Cortex of kidney (tissue), 1 donor: ENCODE measurements at places on chromosomes 1 and 21.

DNA sequence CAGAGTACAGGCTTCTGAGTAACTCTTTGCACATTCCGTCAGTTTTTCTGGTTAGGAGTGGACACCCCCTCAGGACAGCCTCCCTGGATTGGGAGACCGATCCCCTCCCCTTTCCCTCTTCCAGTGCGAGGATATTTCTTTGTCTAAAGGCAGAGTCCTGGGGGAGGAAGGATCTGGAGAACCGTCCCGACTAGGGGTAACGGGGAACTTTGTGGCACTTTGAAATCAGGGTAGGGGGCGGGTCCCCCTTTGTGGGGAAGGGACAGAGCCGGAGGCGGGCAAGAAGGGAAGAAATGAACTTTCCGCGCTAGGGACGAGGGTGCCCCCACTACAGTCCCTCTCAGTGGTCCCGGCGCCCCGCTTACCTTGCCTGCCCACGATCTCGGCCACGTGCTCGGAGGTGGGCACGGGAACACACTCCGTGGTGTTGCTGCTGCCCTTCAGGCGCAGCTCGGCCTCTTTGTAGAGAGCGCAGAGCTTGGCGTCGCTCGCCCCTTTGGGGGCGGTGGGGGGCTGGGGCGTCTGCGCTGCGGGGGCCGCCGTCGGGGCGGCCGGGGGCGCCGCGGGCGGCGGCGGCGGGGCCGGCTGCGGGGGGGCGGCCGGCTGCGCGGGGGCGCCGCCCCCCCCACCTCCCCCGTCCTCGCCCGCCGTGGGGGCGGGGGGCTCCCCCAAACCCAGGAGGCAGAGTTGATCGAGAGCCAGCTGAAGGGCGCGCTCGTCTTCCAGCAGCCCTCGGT is 917 bp downstream of the MEX3A start:
- DNase-seq, result no peak

DNA sequence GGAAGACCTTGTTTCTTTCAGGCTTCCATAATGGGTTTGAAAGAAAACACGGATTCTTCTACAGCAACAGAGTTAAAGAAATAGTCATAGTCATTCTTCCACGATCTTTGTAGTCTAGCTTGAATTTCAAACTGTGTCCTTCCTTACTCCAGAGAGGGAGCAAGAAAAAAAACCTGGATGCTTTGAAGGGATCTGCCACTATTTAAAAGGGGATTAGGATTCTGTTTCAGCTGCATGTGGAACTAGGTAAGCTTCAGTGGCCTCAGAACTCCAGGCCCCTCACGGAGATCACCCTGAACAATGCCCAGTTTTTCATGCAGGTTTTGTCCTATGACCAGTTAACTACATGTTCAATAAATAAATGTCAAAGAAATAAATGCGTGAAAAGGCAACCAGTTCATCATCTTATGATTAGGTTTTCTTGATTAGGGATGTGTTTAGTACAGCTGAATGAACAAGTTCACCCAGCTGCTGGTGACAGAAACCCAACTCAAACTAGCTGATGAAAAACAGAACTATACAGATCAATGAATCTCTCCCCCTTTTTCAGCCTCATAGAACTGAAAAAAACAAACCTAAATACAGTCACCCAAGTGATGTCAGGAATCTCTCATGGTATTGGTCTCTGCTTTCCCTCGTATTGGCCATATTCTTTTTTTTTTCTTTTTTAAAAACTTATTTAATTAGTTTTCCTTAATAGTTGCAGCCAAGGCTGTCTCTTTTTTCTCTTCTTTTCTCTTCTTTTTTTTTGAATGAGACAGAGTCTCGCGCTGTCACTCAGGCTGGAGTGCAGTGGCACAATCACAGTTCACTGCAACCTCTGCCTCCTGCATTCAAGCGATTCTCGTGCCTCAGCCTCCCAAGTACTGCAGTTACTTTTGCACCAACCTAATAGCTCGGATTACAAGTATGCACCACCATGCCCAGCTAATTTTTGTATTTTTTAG is 14.6 kb upstream of the MPZL1 start:
- DNase-seq, result no peak

DNA sequence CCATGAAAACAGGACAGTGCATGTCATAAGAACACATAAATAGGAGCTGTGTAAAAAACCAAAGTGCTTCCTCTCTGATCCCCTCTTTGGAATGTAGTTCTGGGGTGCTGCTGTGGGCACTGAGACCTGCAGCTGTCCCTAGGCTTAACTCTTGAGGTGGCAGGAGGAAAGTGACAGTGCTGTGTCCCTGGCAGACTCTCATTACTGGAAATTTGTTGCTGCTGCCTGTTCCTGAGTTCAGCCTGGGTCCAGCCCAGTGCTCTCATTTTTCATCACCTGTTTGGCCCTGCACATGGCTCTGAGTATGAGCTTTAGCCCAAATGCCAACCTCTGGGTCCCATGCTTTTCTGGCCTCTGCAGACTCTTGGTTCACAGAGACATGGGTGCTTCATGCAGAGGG is 329.3 kb downstream of the DSCAM start:
- DNase-seq, result no peak

DNA sequence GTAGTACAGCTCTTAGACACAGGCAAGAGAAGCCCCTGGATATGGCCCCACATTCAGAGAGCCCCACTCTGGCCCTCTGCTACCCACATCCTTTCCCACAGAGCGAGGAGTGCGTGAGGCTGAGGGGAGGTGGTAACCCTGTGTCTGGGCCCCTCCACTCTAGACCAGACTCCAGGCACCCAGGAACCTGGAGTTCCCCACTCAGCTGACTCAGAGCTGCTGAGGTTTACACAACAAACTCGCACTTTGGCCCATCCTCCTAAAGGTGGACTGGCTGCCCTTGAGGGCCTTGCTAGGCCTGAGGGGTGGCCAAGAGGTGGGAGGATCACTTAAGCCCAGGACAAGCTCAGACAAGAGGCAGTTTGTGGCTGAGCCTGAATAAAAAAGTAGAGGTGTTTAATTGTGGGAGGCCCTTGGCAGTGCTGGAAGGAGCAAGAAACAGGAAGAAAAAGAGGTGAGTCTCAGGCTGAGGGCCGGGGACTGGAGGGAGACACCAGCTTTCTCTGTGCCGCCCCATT is 10.7 kb downstream of the MR1 start:
- no peak for DNase-seq

DNA sequence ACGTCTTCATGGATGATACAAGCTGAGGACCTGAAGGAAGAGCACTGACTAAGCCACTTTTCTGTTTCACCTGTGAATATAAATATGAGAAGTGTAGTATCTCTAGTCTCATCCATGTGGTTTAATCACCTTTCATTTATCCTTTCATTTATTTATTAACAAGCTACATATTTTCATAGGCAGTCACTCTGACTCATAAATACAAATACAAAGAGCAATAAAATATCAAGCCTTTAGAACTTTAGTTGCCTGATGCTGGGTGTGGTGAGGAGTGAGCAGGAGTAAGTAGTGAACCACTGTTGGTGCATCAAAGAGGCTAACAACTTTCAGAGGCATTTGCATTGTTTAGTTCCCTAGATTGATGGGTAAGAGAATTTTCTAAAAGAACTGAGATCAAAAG is 269.0 kb upstream of the C1orf87 start:
- no peak for DNase-seq

- DNase-seq, result no peak
Measured at GRCh38 chr1:5250336-5250735, 595.9 kb downstream of the AJAP1 start.

GRCh38 chr1:44246806-44247205 is 33.5 kb downstream of the DMAP1 start:
- DNase-seq, result no peak

DNA sequence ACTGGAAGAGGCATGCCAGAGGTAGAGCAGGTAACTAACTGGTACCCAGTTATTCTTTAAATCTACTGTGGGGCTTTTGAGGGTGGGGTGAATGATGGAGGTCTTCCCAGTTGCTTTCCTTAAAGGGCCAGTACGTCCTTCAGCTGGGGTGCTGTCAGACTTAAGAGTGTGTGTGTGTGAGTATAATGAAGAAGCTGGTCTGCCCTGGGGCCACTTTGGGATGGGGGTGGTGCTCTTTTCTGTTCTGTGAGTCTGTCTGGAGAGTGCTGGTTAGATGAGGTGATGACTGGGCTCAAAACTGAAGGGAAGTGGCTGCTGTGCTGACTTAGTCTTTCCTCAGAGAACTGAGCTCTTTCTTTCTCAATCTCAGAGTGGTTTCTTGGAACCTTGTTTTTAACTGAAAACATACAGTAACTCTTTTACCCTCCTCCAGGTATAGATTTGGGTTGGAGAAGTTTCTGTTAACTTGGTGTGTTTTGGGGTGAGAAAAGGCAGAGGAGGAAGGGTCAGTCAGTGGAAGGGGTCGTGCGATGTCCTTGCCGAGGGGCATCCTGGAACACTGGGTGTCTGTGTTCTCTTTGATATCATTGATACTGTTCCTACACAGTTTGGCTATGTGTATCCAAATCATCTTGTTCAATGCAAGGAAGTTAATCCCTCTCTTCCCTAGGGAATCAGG is 746 bp downstream of the MACF1 start:
- no peak for DNase-seq

- no peak for DNase-seq
Measured at GRCh38 chr1:112672842-112673241, 1.6 kb upstream of the MOV10 start.

GRCh38 chr1:246417813-246418564 is 89.1 kb downstream of the SMYD3 start:
- DNase-seq, result no peak

GRCh38 chr1:7873801-7874795 is 21.2 kb upstream of the UTS2 start:
- DNase-seq, result no peak

DNA sequence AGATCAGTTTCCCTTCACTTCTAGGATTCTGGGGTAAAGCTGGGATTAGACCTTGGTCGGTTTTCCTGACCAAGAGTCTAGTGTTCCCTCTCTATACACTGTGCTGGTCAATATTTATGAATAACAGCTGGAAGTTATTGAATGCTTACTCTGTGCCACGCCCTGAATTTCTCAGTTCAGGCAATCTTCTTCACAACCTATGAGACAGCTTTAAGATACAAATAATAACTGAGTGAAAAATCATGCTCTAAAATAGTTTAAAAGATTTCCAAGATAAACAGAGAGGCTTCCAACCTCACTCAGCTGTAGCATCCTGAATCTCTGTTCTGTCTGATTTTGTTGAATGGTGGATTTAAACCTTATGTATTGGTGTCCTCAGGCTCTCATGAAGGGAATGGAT is 72.2 kb downstream of the GNG12 start:
- DNase-seq, result no peak

DNA sequence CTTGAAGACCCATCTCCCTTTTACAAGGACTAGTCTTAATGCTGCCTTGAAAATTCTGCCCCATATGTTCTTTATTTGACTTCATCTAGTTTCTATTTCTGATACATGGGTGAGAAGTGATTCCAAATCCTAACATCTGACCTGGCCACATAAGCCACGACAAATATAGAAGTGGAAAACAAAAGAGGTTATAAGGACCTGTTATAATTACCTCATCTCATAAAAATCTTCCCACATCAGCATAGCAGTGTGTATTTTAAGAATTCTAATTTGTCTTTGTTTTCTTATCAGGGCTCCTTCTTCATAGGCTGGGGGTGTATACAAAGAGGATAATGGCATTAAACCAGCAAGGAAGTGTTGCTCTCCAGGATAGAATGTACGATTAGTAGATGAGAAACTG is 1007.4 kb downstream of the TTLL7 start:
- no peak for DNase-seq

DNA sequence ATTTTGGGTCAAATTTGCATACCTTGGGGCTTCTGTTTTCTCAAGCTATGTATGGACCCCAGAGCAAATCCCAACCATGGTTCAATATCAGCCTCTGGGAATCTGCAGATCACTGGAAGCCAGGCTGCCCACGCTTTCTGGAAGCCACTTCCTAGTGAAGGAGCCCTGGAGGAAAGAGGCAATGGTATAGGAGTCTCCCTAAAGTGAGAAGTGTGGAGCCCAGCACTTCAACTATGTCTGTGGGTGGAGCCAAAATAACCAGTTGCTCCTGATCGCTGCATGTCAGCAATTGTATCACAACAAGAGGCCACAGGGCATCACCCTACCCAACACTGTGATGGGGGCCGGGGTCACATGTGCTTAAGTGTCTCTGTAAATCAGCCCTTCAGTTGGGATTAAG is 26.9 kb downstream of the ETS2 start:
- no peak for DNase-seq

DNA sequence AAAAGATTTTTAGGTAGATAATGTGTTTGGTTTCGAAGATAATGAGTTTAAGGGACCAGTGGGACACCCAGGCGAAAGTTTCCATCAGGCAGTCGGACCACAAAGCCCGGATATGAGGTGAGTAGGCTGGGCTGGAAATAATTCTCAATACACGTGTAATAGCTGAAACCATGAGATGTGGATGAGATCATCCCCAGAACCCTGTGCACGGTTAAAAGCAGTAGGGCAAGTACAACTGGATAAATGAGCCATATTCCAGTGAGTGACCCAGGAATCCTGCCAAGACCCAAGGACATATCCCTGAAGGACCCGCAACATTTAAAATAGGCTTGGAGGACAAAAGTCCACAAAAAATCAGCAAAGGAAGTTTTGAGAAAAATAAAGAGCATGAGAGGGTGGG is 21.5 kb upstream of the NHLH2 start:
- no peak for DNase-seq

DNA sequence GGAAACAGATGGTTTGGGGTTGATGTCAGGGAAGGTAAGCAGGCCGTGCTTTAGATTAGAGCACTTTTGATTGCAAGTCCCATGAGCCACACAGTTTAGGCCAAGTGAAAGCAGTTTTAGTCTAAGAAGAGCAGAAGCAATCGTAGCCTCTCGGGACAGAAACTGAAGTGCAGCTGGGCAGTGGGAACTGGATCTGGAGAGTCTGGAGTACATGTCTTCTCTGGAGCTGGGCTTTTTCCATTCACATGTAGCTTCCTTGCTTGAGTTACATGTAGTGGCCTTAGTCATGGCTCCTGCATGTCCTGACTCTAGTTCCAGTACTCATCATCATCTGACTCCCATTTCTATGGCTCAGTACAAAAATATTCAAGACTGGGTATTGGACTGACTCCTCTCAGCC is 16.7 kb downstream of the CAMTA1 start:
- DNase-seq, result no peak

DNA sequence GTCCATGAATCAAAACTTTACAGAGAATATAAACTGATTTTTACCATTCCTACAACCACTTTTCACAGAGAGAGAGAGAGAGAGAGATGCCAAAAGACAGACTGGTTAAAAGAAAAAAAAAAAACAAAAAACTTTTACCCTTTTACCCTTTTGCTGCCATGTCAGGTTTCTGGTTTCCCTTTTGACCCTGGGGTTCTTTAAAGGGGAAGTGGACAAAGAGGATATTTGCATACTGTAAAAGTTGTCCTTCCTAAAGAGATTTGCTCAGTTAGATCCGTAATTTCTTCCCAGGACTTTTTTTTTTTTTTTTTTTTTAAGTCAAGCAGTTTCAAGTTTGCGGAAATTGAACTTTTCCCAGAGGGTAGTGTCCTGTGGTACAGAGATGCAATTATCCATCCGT is 287.8 kb upstream of the RGS18 start:
- DNase-seq, result no peak
